ENCODE measurements at places on chromosomes 7 and 10.

DNA sequence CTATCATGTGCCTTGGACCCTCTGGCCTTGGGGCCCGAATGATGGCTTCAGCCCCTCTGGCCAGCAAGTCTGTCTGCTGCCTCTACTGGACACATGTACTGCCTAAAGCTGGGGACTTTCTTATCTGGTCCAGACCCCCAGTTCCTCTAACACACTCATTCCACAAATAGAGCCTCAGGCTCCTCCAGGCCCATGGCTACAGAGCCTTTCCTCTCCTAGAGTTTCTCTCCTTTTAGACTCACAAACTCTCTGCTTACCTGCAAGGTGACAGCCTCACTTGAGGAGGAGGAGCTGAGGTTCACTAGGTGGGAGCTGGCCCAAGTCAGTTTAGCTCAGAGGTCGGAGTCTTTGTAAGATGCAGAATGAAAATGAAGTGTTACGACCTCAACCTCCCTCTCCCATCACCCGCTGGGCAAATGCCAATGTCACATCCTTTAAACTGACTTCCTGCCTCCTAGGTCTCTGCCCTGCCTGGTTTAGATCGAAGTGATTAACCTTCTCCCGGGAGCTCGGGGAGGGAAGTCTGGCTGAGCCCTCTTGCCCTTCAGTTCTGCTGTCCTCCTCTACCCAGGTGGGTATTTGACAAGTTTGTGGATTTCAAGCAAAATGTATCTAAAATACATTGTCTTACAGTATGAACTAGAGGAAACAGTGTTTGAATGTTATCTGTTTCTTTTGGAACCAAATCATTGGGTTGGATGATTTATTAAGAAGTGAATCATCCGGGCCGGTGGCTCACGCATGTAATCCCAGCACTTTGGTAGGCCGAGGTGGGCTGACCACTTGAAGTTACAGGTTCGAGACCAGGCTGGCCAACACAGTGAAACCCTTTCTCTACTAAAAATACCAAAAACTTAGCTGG is 71.9 kb upstream of the TNS3 start:
- no peak for DNase-seq

GRCh38 chr7:80412842-80413241 is 99.0 kb downstream of the GNAT3 start:
- DNase-seq, result no peak

- no peak for DNase-seq
Measured at GRCh38 chr10:92530421-92530820, 43.5 kb downstream of the IDE start.

- no peak for DNase-seq
Measured at GRCh38 chr10:24254180-24254579, 45.2 kb downstream of the KIAA1217 start.

DNA sequence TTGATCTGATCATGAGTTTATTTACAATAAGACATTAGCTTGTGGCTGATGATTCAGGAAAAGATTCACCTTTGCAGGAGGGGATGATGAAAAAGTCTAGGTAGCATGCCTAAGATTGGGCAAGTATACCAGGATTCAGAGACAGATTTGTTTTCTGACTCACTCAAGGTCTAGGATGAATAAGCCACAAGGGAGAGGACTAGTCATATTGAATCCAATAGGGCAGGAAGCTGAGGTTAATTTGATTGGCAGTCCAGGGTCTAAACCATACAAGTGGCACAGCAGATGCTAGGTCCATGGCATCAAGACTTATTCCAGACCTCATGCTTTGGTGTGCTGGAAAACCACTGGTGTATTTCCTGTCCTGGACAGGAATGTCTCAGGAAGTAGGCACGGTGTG is 1133.4 kb downstream of the XPNPEP1 start:
- DNase-seq, result no peak

DNA sequence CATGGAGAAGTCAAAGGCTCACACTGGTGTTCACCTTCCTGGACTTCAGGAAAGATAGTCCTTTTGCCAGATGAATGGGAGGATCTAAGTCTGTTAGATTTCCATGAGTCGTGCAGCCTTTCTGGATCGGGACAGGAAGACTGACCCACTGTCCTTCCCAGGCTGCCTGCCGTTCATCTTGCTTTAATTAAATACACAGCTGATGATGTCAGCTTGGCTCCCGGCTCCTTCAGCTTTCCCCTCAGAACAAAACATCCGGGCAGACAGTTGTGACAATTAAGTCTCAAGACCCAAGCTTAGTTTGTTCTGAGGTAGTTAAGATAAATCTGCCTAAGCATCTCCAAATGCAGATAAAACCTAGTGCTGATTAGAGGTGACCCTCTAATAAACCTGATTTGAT is 58.6 kb downstream of the AUTS2 start:
- DNase-seq, result no peak

GRCh38 chr10:103690281-103690680 is 165.1 kb downstream of the SH3PXD2A start:
- DNase-seq, result no peak

DNA sequence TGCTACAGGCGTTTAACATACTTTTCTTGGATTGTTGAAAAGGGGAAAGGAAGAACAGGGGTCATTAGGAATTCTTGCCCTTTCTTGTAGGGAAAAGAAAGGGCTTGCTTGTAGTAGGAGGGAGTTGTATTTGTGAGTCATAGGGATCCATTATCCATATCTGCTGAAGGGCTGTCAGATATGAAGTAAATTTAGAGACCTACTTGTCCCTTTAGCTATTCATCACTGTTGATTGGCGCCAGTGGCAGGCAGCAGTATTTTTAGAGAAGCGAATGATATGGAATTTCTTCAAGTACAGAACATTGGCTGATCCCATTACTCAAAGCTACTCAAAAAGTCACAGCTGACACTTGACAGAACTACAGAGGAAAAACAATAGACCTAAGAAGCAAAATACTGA is 97.7 kb downstream of the CELF2 start:
- DNase-seq, result no peak

- DNase-seq, result no peak
Measured at GRCh38 chr7:111226800-111227199, 135.9 kb downstream of the LRRN3 start.

GRCh38 chr7:24444666-24445440 is 128.4 kb upstream of the PALS2 start:
- DNase-seq, result no peak

- DNase-seq, result no peak
Measured at GRCh38 chr7:141486959-141487358, 64.3 kb upstream of the AGK start.

DNA sequence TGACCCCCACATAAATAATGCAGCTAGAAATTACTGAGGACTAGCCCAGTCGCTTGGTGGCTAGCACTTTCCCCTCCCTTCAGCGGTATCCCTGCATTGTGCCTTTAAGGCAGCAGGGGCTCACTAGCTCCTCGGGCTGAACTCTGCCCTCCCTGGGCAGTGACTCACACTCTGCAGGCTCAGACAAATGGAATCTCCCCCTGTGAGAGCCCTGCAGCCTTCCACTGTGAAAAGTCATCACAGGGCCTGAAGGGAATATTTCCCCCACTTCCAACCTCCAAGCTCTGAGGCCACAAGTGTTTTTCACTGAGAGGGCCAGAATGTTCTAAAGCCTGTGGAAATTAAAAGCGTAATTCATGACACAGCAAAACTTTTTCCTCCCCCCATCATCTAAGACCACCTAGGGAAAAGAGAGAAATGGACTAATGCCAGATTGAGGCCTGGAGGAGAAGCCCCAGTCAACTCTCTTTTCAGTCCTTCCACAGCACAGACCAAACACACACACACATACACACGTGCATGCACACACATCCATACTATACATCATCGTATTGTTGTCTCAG is 93.6 kb upstream of the COL1A2 start:
- DNase-seq, result no peak

GRCh38 chr7:42627101-42627500 is 284.8 kb downstream of the C7orf25 start:
- no peak for DNase-seq

DNA sequence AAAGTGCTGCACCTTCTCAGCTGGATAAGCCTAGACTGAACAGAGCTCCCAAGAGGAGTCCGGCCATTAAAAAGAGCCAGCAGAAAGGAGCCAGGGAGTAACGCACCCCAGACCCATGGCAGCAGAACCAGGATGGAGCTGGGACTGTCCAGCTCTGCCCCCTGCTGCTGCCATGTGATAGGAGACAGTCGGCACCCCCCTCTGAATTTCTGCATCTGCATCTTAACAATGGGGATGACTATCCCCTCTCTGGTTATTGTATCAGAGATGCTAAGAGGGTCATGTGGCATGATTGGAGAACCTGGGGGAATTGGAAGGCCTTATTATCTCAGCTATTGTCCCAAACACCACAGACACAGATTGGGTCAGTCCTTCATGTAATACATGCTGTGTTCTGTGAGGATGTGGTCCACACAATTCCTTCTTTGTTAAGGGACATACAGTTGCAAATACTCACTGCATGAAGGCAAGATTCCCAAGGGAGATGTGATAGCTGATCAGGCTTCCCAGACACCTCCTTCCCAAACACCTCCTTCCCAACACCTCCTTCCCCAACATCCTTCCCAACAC is 29.3 kb downstream of the PLEKHS1 start:
- DNase-seq, result no peak

GRCh38 chr7:143447466-143447865 is 4.2 kb downstream of the TAS2R60 start:
- no peak for DNase-seq

GRCh38 chr7:46753662-46754061 is 828.2 kb downstream of the TNS3 start:
- no peak for DNase-seq

- no peak for DNase-seq
Measured at GRCh38 chr7:129790136-129790535, 162.6 kb downstream of the UBE2H start.
